ENCODE measurements at places on chromosomes 1 and 21.

- no peak for DNase-seq
Measured at GRCh38 chr1:205291596-205291995, 29.9 kb downstream of the NUAK2 start.

- DNase-seq, result no peak
Measured at GRCh38 chr1:201468501-201468843, 516 bp downstream of the PHLDA3 start.

- no peak for DNase-seq
Measured at GRCh38 chr1:172673761-172674160, 14.9 kb downstream of the FASLG start.

- DNase-seq, result no peak
Measured at GRCh38 chr1:7629011-7629410, 142.1 kb upstream of the VAMP3 start.

- DNase-seq, result no peak
Measured at GRCh38 chr1:30599721-30600120, 123.7 kb downstream of the MATN1 start.
